AG09319 (cell line): ENCODE measurements at places on chromosomes 11 and 22.

GRCh38 chr22:30245181-30245984, 1.2 kb downstream of the LIF start:
- DNase-seq, result no peak

DNA sequence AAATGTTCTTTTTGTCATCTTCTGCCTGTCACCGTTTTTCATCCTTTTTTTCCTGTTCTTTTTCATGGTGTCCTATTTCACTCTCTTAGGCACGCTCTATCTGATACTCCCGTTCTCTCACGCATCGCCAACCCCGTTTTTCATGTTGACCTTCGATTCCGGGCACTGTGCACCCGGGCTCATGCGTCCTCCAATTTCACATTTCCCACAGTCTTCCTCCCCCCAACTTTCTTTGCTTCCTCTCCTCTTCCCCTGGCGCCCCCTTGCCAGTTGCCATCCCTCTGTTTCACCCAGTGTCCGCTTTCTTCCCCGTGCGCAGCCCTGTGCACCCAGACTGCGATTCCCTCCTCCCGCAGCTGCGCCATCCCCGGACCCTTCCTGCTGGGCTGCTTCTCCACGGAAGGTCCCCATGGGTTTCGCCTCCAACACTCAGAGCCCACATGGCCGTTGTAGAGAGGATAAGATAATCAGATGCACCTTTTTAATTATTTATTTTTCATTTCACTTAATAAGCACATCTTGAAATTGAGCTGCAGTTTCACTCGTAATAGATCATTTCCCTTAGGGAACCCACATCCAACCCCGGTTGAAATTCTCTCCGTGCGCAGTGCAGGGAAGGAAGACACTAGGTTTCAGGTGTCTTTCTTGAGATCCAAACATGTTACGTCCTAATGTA, 791.1 kb downstream of the NTM start:
- DNase-seq, result no peak

DNA sequence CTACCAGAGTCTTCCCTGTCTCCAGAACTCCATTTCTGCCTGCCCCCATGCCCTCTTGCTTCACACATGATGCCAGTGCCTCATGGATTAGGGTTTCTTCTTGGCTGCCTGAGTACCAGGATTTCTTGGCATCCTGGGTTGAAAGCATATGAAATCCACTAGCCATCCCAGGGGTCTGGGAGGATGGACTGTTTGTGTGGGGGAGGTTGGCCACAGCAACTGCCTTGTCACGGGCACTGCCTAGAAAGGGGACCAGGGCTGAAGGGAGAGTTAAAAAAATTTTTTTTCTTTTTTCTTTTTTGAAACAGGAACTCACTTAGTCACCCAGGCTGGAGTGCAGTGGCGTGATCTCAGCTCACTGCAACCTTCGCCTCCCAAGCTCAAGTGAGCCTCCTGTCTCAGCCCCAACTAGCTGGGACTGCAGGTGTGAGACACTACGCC, 4.2 kb downstream of the USP35 start:
- no peak for DNase-seq

- no peak for DNase-seq
These were observed 502.4 kb downstream of the INSC start for GRCh38 chr11:15617126-15617525.

- no peak for DNase-seq
These were observed 13.1 kb downstream of the ZDHHC24 start for GRCh38 chr11:66532784-66533183.
